ENCODE measurements at places on chromosomes 3 and 15.

DNA sequence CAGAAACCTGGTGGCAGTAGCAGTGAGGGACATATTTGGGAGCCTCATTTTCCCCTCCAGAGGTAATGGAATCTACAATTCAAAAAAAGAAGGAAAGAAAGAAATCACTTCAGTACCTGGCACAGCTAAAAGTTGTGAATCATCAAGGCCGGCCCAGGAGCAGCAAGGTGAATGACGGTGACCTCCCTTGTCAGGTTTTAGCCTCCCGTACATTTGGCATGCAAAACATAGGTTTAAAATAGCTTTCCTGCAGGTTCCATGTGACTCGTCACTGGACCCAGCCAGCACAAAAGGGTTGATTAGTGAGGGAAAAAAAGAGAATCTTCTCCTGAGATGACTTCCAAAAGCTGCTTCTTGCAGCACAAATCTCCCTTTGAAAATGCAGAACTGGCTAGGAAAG is 394.2 kb downstream of the LSAMP start:
- DNase-seq = no peak

GRCh38 chr15:98666841-98667240 is 18.5 kb downstream of the IGF1R start:
- no peak for DNase-seq

DNA sequence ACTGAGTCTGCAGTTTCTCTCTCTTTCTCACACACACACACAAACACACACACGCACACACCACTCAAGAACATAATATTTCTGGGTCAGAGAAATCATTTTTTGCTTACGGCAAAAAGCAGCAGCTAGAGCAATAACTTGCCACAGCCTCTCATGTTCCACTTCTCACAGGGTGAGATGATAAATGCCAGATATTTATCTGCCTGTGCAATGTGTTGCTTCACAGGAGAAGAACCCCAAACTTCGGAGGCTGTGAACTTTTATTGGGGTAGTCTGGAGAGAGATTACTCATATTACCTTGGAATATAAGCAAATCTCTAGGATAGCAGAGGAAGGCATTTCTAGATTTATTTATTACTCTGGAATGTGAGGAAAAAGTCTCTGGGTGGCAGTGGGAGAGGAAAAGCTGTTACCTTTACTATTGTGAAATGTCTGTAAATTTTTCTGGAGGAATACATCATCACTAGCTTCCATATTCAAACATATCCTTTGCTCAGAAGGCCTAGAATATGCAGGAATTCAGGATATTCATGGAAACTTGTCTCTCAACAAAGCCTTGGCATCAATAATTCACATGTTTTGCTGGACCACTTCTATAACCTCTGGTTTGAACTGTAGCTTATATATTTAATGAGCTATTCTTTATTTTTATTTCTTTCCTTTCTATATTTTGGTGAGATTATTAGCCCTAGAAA is 369.2 kb downstream of the NSUN3 start:
- DNase-seq = no peak

DNA sequence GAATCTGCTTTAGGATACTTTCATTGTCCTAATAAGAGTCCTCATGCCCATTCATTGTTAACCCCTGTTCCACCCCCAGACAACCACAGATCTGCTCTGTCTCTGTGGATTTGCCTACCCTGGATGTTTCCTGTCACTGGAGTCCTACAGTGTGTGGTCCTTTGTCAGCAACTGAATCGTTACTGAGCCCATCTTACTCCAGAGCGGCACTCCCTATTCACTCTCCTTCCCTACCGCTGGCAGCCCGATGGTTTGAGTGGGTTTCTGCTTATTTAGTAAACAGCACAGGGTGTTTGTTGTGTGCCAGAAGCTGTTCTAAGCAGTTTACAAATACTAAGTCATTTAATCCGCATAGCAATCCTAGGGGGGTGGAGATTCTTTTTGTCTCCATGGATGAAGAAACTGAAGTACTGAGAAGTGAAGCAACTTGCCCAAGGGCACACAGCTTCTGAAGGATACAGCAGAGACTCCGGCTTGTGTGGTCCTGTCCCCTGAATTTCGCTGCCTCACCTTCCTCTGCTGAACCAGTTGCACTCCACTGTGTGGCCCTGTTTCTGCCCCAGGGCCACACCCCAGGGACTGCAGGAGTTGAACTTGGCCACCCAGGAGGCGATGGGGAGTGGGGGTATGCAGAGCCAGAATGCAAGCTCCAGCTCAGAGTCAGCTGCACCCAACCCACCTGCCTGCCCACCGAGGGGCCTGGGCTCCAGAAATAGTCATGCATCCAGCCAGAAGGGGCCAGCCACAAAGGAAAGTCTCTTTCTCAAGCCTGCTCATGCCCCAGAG is 56.5 kb upstream of the SLC6A1 start:
- DNase-seq = no peak
